ENCODE measurements at places on chromosomes 12 and 14.

DNA sequence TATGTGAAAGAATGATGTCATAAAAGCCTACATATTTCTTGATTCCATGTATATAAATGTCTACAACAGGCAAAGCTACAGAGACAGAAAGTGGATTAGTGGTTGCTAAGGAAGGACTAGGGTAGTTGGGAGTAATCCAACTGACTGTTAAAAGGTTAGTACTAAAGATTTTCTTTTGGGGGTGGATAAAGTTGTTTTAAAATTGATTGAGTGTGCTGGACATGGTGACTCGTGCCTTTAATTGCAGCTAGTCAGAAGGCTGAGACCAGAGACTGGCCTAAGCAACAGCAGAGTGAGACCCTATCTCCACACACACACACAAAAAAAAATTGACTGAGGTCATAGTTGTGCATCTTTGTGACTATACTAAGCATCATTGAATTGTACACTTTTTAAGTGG, 234.3 kb downstream of the C12orf50 start:
- no peak for DNase-seq

DNA sequence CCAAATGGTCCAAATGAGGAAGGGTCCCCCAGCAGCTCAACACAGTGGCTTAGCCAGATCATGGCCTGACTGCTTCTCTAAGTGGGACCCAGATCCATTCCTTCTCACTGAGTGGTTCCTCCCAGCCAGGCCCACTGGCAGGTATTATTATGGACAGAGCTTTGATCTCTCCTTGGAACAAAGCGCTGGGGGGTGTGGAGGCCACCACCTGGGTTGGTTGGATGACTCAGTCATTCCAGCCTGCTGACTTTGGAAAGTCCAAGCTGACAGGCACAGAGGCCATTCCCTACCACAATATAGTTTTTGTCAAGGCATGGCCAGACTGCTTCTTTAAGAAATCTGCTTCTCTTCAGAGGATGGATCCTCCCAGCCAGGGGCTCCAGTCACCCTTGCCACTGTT, 341.1 kb downstream of the BTG1 start:
- no peak for DNase-seq

DNA sequence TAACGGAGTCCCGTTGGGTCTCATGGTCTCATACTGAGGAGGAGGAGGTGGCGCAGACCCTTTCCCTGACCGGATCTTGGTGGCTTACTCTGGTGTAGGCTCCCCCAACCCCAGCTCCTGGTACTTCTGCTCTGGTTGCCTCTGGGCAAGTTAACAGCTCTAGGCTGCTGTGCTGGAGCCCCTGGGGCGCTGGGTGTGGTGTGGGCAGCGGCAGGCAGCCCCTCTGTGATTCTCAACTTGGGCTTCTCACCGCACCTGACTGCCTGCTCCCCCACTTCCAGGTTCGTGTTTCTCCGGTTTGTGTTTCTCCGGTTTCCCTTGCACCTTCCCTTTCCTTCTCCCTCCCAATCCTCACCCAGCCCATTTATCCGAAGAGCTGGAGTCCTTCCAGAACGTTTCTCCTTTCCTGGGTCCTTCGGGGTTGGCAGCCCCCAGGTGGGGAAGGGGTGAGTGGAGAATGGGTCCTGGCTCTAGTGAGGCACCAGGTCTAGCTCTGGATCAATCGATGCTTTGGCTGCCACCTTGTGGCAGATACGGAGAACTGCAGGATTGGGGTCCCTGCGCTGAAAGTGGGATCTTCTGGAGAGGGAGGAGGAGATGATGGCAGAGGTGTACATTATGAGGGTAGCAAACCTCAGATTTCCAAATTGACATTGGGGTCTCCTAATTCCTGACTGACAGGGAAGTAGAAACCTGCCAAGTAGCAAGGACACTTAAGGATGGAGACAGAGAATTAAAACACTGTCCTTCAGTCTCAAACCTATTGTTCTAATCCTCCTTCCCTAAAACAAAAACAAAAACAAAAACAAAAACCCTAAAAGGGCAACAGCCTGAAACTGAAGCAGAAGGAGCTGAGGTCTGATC, 8.3 kb downstream of the CISTR start:
- peak; percentile 35 for DNase-seq

DNA sequence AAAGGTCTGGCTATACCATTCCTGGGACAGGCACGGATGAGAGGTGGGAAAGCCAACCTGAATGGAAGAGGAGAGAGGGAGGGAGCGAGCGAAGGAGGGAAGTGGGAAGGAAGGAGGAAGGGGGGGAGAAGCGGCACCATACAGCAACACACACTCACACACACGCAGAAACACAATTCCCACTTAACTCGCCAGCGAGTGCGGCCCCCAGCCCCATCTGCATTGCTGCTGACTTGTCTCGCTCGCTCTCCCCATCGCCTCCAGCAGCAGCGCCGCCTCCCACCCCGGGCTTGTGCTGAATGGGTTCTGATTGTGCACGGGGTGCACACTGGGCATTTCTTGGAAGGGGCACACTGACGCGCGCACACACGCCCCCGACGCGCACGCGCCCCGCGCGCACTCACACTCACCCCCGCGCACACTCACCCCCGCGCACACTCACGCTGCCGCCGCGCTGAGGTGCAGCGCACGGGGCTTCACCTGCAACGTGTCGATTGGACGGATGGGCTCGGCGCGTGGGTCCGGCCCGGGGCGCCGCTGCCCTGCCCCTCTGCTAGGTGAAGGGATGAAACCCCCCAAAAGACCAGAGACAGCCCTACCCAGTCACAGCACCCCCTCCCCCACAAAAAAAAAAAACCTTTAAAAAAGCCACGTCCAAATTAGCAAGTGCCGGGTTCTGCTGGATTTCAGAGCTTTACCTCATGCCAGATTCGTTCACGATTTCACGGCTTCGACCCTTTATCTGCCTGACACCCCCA, 685 bp downstream of the GRIN2B start:
- peak; percentile 8 for DNase-seq

DNA sequence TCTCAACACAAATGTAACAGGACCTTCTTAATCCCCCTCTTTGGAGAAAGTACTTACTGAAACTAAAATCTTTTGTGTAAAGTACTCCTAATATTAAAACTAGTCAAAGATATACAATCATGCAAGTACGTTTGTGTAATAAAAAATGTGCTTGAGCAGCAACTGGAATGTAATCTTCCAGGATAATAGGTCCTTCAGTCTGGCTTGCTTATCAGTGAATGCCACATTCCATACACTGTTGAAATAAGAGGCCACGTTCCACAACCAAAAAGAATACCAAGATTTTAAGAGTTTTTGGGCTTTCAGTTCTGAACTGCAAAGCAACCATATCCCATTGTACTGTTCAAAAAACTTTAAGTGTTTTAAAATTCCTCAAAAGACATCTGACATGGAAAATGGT, 26.2 kb upstream of the GRIN2B start:
- no peak for DNase-seq

- DNase-seq = no peak
Observed at GRCh38 chr12:124762791-124763593, 100.7 kb downstream of the SCARB1 start.

DNA sequence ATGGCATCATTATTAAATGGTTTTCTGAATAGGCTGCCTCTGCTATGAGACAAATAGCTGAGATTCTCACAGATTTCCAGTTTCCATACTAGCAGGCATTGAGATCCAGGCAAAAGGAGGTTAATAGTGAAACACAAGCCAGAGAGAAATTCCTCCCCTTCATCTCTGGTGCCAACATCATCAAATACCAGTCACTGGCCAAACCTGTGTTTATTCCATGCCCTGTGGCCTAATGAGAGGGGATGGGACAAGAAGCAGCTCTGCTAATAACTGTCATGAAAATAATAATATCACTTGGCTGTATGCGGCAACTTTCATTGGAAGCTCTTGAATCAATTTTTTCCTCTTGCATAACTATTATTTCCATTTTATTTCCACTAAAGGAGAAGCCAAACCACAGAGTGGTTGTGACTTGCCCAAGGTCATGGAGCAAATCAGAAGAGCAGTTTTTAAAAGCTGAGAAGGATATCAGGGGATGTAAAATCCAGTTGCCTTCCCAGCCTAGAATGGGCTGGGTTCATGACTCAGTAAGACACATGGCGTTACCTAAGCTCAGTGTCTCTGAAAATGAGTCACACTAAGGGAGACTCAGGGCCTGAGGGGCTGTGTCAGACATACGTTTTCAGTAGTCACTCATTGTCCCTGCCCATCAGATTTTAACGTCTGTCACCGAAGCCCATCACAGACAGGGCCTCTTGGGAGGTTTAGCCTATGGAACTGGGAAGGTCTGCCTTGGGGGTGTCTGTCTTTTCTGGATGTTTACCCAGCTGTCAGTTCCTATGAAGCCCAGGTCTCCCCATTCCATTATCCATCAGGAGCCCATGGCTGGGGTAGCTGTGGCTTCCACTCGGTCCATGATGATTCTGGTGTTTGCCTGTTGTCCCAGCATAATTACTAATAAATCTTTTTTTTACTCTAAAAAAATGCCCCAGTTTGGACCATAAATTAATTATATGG, 208.8 kb upstream of the EEA1 start:
- DNase-seq = peak; percentile 35

- no peak for DNase-seq
Observed at GRCh38 chr12:25866586-25867378, 91.7 kb upstream of the RASSF8 start.

GRCh38 chr12:11727133-11727664, 77.7 kb downstream of the ETV6 start:
- peak; percentile 74 for DNase-seq

- DNase-seq = no peak
Observed at GRCh38 chr12:28172434-28173030, 17.7 kb upstream of the CCDC91 start.

DNA sequence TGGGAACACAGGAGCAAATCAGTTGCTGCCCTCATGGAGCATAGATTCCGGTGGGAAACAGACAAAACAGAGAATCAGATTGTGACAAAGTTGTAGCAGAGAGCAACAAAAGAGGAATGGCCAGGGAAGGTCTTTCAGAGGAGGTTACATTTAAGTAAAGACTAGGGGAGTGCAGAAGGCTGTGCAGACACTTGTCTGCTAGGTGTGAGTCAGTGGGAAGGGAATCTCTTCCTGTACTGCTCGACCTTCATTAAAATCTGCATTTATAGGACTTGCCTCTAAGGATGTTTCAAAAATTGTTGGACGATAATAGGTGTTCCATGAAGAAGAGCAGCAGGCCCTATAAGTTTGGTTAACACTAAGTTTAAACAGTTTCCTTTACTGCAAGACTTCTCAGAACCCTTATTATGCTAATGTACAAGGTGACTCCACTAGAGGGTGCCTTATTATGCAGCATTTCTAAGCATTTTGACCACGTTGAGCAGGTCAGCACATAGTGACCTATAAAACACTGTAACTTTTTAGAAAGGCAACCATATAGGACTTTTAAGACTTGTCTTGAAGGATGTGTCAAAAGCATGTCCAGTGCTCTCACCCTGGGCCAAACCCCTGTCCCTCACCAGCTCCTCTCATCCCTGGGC, 91.8 kb upstream of the RIC8B start:
- no peak for DNase-seq

DNA sequence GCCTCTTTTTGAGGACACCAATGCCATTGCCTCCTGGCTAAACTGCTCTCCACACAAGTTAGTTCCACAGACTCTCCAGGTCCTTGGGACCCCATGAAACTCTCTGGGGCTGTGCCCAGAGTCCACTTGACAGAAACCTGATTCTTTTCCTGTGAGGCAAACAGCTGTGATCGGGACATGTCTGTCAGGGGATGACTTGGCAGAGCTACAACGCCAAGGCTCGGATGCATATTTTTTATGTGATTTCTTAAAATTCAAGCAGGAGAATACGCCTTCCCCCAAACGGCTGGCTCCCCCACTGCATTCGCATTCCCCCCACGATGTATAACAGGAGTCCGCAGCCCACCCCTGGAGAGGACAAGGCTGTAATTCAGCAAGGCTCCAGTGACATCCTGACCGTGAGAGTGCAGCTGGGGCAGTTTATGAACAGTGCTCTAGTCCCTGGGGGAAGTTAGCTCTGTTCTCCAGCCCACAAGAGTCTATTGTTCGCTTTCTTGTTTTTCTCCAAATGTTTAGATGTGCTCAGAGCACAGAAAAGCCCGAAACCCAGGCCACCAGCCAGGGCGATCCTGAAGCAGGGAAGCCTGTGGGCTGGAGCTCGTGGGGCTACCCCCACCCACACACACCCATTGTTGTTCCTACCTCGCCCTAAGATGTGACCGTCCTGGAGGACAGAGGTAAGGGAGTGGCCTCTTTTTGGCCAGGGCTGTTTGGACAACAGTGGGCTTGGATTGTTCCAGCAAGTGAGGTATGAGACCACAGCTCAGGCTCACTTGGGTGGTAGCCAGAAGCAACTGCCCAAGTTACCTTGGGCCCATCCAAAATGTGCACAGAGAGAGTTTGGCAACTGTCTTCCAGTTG, 159.5 kb downstream of the ZFP36L1 start:
- DNase-seq = no peak

DNA sequence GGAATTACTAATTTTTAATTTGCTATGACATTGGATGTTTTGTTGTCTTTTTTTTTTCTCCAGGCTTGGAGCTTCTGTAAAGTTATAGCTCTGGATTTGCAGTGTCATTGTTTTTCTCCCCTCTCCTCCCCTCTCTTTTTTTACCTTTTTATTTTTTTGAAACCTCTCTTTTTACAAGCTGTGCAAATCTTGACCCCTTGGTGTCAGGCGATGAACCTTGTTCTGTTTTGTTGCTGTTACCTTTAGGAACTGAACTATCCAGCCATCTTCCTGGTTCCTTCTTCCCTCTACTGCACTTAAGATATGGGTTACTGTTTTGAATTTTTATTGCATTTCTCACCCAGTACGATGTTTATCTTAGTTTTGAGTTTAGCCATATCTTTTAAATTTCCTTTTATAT, 13.7 kb downstream of the KTN1 start:
- no peak for DNase-seq

DNA sequence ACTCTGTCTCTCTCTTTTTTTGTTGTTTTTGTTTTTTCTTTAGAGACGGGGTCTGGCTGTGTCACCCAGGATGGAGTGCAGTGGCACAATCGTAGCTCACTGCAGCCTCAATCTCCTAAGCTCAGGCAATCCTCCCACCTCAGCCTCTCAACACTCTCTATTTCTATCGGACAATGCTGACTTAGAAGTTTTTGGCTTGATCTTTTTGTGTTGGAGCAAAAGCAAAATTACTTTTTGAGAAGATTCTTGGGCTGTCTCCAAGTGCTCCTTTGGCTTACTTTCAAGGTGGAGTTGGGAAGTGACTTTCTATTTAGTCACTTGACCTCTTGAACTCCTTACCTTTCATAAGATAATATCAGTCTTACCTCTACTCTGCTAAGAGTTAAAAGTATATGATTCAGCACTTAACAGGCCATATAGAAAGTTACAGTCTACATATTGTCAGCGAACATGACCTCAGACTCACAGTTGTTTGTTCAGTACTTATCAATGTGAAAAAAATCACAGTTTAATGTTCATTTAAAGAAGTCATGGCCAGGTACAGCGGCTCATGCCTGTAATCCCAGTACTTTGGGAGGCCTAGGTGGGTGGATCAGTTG, 15.4 kb upstream of the MIA2 start:
- no peak for DNase-seq

All from GM06990 (cell line).